Stimulated activated CD4-positive, alpha-beta T cell treated with anti-CD3 and anti-CD28 coated beads, Interleukin-1b, Interleukin-23, amount 100 ng/mL, for 1 hour (primary cell): ENCODE measurements at places on chromosomes 5 and 9.

DNA sequence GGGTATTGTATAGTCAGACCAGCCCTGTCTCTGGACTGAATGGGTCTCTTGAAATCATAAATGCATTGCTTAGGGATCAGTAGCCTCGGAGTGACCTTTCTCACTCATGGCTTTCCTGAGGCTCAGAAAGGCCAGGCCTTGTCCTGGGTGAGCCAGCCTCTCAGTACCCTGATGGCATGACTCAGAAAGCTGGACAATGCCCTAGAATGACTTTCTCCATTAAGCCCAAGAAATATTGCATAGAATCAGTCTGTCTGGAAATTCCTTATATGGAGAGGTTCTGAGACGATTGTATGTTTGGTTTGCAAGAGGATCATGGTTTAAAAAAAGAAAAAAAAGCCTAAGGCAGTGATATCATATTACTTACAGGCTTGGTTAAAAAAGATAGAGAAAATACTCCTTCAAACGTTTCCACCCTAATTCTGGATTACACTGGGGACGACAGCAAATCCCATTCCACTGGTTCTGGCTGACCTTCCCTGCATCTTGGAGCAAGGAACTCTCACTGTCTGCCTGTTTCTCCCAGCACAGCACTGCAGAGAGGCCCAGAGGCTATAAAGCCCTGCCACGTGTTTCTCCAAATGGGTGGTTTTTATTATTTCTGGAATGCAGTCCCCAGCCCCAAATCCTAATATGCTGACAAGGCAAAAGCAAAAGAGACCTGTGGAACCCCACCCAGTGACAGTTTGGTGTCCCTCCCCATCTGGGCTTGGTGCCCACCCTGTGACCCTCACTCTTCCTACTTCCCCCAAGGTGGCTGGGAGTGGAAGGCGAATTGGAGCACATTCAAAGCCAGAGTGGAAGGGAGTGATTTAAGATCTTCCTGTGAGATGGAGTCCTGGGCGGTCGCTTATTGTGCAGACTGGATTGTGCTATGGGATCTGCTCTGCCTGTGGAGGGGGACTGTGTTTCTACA is 34.4 kb downstream of the MAP1B start:
- no peak for DNase-seq

- no peak for DNase-seq
Observed at GRCh38 chr9:114619191-114619761, 8.2 kb downstream of the TMEM268 start.

GRCh38 chr5:83026516-83026915 is 50.7 kb downstream of the TMEM167A start:
- no peak for DNase-seq

- DNase-seq: no peak
Observed at GRCh38 chr5:90014420-90014819, 395.1 kb downstream of the CETN3 start.

DNA sequence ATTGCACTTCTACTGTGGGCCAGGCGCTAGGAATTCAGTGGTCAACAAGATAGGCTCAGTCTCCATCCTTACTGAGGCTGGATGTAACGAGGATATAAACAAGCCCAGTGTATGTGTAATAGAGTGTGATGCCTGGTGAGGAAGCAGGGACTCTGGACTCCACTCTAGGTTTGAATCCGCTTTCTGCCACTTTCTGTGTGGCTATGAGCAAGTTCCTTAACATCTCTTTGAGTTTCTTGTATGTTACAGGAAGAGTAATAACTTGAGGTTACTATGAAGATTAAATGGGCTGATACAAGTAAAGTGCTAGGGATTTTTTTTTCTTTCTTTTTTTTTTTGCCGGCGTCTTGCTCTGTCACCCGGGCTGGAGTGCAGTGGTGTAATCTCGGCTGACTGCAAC is 12.4 kb downstream of the DOCK2 start:
- DNase-seq: no peak

GRCh38 chr5:31757806-31758205 is 118.9 kb downstream of the PDZD2 start:
- no peak for DNase-seq

DNA sequence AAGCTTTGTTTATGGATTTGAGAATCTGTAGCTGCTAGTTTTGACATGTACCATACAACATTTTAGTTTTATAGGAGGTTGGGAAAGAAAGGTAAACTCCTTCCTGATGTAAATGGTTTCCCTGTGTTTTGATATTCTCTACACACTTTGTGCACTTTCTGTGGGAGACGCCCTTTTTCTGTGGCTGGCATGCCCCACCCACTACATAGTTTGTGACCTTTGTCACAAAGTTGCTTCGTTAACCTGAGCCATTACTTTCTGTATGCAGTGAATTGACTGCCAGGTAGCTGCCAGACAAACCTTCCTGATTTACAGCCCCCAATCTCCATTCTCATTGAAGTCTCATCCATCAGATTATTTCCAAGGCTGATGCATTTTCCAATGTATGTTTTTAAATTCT is 90.6 kb downstream of the NLN start:
- DNase-seq: no peak

GRCh38 chr5:180839935-180840334 is 21.1 kb downstream of the ZFP62 start:
- no peak for DNase-seq

DNA sequence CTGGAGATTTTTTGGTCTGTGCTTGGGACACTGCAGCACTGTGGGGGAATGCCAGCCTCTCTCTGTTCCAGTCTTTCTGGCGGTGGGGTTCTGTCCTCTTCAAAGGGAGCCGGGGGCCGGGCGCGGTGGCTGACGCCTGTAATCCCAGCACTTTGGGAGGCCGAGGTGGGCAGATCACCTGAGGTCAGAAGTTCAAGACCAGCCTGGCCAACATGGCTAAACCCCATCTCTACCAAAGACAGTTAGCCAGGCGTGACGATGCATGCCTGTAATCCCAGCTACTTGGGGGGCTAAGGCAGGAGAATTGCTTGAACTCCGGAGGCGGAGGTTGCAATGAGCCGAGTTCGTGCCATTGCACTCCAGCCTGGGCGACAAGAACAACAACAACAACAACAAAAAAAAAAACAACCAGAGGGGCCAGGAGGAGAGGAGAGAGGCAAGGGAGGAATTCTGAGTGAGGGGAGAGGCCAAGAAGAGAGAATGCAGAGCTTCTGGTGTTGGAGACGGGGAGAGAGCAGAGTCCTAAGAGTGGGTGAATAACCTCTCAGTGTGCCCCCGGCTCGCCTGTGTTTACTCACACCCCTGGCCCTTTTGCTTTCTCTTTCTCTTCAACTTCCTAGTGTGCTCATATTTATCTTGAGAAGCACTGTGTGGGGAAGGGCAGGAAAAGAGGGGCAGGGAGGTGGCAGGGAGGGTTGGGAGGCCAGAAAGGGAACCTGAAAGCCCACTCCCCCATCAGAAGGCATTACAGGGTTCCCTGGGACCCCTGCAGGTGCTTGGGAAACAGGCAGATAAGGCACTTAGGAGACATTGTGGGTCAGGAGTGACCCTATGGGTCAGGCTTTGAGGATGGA is 3.2 kb upstream of the SET start:
- DNase-seq: no peak

DNA sequence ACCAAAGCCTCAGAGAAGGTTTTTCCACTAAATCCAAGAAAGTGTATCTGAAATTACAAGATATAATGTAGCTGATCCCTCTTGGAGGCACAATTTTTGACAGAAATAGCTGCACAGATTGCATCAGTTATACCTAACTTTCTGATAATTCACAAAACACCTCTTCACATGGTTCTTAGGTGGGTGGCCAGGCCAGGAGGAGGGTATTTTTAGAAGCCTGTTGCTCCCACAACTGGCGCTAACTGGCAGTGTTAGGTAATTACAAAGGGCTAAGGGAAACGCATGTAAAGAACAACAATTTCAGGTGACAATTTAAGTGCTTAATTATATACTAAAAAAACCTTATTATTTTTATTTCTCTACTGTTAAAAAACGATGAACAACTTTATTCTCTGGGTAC is 247.9 kb downstream of the BNC2 start:
- DNase-seq: no peak

DNA sequence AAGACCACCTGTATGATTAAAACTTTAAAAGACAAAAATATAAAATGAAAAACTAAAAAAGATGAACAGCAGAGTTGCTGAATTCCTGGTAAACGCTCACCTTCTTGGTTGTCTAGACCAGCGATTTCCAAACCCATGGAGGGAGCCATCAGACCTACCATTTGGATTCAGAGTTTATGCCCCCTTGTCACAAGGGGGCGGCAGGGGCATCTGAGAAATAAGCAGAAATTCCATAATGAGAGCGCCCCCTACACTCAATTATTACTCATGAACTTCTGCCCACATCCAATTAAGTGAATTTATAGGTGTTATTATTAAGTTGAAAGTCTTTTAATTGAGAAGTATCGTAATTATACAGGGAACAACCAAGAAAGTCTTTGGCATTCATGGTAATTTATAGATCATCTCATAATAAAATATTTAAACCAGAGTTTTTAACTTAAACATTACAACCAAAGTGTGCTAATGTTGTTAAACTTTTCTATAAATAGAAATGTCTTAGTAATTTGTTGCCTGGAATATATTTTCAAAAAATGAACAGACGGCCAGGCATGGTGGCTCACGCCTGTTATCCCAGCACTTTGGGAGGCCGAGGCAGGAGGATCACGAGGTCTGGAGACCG is 35.2 kb upstream of the SPATA31C2 start:
- peak; percentile 3 for DNase-seq

GRCh38 chr9:38141746-38142591 is 72.9 kb upstream of the SHB start:
- DNase-seq: no peak
